A549 treated with DMSO at 1 μM for 4 hours (cell line): ENCODE measurements at places on chromosomes 7 and 10. TPM values are rescaled to one million over a fixed set of nuclear protein-coding genes. Genes with fewer than 3 reads are reported as not detected.

The RET gene
- total RNA-seq: 0.41 to 0.81 TPM (median 0.71 TPM) in 5 replicates

The GARS1 gene
- total RNA-seq: 140 to 158 TPM (median 154 TPM) in 5 replicates

The RSU1 gene
- 75.9 to 91.6 TPM (median 88.2 TPM) in 5 replicates for total RNA-seq

The EPO gene
- 0.07 to 0.09 TPM in 2 of 5 replicates, not detected in the others for total RNA-seq

The PHKG1 gene
- total RNA-seq: 0.52 to 0.68 TPM (median 0.63 TPM) in 5 replicates

The DNAH11 gene
- 0.02 to 0.26 TPM (median 0.10 TPM) in 5 replicates for total RNA-seq

The SFRP5 gene
- 1.8 to 2.6 TPM (median 2.4 TPM) in 5 replicates for total RNA-seq

The RAPGEF5 gene
- total RNA-seq: 0.10 to 0.18 TPM (median 0.17 TPM) in 5 replicates

The LYZL1 gene
- not detected in 5 replicates for total RNA-seq

The NXPH1 gene
- total RNA-seq: not detected in 5 replicates

The H2BK1 gene
- total RNA-seq: not detected in 5 replicates

The SMNDC1 gene
- 45.1 to 57.7 TPM (median 50.5 TPM) in 5 replicates for total RNA-seq

The SMKR1 gene
- 11.2 to 14.5 TPM (median 12.8 TPM) in 5 replicates for total RNA-seq

The IL2RA gene
- total RNA-seq: not detected in 5 replicates
